ENCODE measurements at places on chromosomes 16 and 17.

GRCh38 chr16:85205747-85206471, 93.6 kb upstream of the CIBAR2 start:
- DNase-seq, result no peak

- no peak for DNase-seq
Measured at GRCh38 chr17:34075076-34075475, 180.0 kb upstream of the CCL2 start.

DNA sequence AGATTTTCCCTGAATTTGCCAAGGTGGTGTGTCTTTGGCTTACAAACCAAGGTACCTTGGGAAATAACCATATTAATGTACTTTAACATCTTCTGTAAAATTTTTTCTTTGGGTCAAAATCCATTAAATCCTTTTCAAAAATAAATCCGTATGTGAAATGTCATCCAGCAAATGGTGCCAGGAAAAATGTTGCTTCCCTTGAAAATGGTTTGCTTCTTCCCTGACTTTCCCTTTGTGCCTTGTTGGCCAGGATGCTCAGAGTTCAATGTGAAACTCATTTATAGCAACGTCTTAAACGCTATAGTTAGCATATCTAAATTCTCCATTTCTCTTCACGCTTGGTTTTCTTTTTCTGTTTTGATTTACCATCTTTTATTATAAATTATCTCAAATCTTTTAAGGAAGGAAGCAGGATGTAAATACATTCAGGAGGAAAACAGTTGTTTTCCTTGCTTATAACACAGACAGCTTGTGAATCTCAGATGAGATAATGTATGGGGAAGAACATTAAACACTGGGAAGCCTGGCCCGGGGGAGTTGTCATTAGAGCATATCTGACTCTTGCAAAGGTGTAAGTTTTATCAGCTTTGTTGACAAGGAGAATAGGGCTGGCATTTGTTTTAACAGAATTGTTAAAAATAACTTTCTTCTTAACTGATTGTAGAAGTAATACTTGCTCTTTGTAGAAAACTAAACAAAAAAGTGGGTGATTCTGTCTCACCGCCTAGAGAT, 42.1 kb downstream of the GPRC5B start:
- no peak for DNase-seq

DNA sequence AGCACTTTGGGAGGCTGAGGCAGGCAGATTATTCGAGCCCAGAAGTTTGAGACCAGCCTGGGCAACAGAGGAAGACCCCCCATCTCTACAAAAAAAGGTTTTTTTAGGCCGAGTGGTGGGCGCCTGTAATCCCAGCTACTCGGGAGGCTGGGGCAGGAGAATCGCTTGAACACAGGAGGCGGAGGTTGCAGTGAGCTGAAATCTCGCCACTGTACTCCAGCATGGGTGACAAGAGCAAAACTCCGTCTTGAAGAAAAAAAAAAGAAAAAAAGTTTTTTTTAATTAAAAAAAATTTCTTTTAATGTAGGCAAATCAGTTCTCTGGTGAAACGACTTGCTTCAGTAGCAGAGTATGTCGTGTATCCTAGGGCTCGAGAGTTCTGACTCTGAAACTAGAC, 10.9 kb downstream of the HSD3B7 start:
- DNase-seq, result no peak

GRCh38 chr17:2948721-2949468, 114.5 kb downstream of the OR1D5 start:
- no peak for DNase-seq

- no peak for DNase-seq
Measured at GRCh38 chr16:2064368-2064945, 16.7 kb downstream of the TSC2 start.

GRCh38 chr17:43832168-43832975, 574 bp downstream of the MPP3 start:
- DNase-seq, result peak; percentile 19

GRCh38 chr17:50423553-50424159, 2.4 kb upstream of the ACSF2 start:
- no peak for DNase-seq

DNA sequence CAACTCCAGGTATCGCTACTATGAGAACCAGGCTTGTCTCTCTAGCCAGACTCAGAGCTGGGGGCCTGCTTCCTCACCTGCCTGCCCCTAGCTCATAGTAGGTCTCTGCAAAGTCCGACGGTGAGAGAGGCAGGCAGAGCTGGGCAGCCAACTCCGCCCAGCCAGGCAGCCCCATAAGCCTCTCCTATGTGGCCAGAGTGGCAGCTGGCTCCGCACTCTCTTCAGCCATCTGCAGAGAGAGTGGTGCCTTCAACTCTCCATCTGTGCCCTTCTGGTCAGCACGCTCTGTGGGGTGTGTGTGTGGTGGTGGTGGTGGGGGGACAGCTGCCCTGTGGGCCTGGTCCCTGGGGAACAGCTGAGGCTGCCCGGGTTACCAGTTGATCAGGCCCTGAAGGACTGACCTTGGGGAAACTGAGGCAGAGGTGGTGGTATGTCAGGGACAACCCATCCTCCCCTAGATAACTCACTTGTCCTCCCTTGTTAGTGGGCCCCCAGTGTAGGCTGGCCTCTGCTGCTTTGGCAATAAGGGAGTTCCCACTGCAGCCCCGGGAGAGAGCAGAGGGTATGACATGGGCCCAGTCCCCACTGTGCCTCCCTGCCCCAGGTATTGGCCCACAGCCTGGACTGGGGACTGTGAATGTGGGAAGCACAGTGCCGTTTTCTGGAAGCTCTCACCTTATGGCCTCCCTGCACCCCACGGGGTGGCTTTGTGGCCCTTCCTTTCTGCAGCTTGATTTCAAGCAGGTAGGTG, 1.8 kb upstream of the ADGRG1 start:
- no peak for DNase-seq

GRCh38 chr17:69430488-69430887, 16.0 kb downstream of the MAP2K6 start:
- no peak for DNase-seq

GRCh38 chr17:16322636-16323035, 30.6 kb downstream of the CENPV start:
- no peak for DNase-seq

GRCh38 chr17:5975661-5976060, 94.5 kb upstream of the WSCD1 start:
- no peak for DNase-seq

DNA sequence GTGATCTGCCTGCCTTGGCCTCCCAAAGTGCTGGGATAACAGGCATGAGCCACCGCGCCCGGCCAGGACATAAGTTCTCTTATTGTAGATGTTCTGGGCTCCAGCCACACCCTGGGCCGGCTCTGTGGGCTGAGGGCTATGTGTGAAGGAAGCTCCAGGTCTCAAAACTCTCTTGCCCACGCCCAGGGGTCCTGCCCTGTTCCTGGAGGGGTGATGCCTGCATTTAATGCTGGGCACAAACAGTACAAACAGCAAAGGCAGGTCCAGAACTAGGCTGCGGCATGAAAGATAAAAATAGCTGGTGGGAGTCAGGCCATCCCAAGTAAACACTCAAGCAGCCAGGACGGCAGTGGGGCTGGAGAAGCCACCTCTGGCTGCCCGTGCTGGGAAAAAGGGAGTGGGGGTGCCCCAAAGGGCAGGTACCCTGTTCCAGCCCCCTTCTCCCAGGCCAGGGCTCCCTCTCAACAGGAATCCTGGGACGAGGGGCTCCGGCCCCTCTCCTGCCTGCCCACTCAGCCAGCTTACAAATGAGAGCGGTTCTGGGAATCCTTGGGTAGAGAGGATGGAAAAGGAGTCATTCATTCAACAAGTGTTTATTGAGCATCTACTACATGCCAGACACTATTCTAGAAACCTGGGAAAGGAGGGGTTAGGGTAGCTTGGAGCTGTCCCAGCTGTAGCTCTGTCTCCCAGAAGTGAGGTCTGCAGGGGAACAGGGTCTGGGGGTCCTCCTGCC, 4.6 kb downstream of the TRIM47 start:
- no peak for DNase-seq

DNA sequence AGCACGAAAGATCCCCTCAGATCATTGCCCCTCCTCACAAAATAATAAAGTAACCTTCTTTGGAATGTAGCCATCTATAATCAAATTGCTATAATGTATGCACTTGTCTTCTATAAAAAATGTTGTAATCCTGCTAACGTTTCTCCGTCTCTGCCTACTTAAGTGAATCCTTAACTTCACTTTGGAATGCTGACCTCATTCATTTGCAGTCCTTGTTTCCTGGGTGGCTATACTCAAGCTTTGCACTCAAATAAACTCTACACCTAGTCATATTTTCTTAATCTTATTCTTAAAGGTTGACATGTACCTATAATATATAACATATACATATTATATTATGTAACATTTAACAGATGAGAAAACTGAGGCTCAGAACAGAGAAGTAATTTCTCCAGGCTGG, 22.7 kb downstream of the CHD9NB start:
- DNase-seq, result no peak

DNA sequence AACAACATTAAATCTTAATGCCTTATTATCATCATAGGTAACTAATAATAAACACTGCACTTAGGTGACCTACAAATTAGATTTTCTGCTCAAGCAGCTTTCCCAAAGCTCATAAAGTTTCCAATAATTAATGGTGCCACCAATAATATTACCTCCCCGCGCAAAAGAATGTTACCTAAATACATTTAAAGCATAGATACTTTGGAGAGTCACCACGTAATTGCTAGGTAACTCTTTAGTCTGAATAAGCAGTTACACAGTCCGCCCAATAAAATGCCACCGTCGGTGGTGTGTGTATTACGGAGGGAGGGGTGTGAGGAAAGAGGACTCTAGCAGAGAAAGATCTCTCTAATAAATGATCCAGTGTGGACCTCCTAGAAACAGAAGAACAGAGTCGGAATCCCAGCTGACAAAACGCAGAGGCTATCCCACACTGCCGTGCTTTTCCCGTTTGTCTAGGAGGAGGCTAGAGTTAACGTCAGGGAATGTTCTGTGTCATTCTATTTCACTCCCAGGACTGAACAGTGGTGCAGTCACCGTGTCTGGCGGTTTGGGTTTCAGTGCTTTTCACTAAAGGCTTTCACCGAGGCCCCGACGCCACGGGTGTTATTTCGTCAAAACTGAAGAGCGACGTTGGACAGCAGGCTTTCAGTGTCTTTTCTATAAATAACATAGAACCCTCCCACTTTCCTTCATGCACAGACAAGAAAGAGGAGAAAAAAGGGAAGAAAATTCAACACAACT, 630 bp downstream of the RNFT1 start:
- peak; percentile 85 for DNase-seq

- no peak for DNase-seq
Measured at GRCh38 chr17:40303708-40304551, 5.0 kb upstream of the RARA start.

DNA sequence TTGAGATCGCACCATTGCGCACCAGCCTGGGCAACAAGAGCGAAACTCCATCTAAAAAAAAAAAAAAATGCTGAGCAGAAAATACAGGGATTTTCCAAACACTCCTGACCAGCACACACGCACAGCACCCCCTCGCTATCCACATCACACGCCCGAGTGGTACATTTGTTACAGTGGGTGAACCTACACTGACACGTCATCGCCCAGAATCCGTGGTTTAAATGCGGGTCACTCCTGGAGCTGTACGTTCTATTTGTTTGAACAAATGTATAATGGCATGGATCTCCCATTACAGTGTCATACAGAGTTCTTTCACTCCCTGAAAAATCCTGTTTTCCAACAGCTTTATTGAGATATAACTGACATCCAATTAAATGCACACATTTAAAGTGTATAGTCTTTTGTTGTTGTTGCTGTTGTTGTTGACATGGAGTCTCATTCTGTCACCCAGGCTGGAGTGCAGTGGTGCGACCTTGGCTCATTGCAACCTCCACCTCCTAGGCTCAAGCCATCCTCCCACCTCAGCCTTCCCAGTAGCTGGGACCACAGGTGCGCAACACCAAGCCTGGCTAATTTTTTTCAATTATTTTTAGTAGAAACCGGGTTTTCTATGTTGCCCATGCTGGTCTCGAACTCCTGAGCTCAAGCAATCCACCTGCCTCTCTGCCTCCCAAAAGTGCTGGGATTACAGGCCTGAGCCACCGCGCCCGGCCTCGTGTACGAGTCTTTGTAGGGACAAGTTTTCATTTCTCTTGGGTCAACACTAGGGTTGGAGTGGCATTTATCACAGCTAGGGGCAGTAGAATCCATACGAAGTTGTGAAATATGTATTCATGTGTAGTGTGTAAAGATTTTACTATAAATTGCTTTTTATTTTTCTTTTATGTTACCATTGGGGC, 4.4 kb upstream of the CARHSP1 start:
- peak; percentile 15 for DNase-seq

GRCh38 chr16:73172241-73172972, 124.5 kb upstream of the ZFHX3 start:
- no peak for DNase-seq

- no peak for DNase-seq
Measured at GRCh38 chr17:77233635-77234334, 93.0 kb downstream of the SEC14L1 start.

DNA sequence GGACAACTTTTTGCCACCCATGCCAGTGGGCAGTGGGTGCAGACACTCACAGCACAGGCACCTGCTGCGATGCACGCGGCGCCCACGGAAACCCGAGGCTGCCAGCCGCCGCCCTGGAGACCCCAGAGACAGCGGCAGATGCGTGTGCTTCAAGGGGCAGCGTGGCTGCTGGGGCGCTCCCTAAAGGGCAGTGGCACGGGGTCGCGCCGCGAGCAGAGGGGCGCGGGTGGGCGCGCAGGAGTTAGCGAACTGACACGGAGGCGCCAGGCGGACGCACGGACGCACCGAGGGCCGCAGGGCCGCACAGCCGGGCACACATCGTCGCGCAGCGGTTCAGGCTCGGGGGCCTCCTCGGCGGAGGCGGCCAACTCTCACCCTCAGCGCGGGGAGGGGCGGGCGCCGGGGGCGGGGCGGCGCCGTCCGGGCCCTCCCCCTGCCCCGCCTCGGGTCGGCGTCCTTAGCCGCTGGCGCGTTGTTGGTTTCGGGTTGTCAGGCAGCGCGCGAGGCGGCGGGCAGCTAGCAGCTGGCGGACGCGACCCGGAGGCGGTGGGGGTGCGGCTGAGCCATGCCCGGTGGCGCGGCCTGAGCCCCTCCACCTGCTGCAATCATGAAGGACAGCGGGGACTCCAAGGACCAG, at the start of gene KIF19:
Gene KIF19 (plus strand): TSS at position 484 of the 637 bp plus-strand sequence. CDS start 124 bp downstream, at position 608.
- no peak for DNase-seq

DNA sequence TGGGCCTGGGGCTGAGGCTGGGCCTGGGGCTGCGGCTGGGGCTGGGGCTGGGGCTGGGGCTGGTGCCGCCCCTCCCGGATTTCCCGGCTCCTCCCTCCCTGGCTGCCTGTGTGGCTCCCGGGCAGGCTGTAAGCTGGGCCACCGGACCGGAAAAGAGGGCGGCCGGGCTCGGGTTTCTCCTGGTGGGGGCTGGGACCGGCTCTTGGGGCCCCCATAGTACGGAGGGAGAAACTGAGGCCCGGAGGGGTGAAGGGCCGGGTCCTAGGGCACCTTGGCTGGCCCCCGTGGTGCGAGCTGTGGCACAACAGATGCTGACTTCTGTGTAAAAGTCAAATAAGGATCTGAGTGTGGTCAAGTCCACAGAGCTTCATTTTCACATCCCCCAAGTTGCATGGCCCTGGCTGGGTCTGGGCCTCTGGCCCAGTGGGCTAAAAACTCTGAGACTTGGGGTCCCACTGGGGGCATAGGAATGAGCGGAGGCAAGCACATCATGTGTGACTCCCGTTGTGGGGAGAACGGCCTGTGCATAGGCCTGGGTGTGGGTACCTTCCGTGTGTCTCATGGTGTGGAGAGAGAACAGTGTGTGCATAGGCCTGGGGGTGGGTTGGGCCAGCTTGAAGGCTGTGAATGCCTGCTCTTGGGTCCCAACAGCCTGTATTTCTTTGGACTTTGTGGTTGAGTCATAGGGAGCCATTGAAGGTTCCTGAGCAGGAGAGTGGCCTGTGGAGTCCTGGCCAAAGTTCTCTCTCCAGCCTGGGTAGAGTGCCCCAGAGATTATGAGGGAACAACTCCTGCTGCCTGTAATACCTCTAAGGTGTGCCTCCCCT, 123.9 kb upstream of the CIBAR2 start:
- DNase-seq, result no peak

Measured in AML-193 (cell line).